ENCODE measurements at places on chromosomes 2 and 18.

- no peak for DNase-seq
Measured at GRCh38 chr18:8871489-8871888, 166.1 kb downstream of the MTCL1 start.

- DNase-seq: peak; percentile 61
Measured at GRCh38 chr2:20634507-20635112, 16.3 kb downstream of the HS1BP3 start.

GRCh38 chr2:98647636-98648035 lies 39.2 kb downstream of the UNC50 start:
- DNase-seq: peak; percentile 42

GRCh38 chr2:240432430-240432819 lies 3.0 kb upstream of the GPC1 start:
- no peak for DNase-seq

- no peak for DNase-seq
Measured at GRCh38 chr2:86237172-86237571, 37.9 kb downstream of the MRPL35 start.

- DNase-seq: no peak
Measured at GRCh38 chr2:46666754-46667153, 187.4 kb downstream of the TMEM247 start.

DNA sequence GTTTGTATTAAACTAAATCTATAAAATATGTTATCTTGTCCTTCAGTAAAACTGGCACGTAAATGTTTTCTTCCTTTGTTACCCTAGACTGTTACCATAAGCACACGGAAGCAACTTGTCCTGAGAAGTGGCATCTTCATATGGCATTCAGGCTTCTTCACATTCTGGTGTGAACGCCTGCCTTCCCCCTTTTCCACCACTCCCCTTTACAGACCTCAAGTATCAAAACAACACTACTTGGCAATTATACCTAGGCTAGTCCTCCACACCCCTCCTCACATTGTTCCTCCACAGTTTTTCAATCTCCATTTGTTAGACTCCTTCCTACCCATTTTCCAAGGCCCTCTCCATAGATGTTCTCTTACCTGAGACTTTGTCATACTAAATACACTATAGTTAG lies 2.9 kb downstream of the MEX3C start:
- no peak for DNase-seq

GRCh38 chr2:150591496-150592285 lies 104.2 kb upstream of the RND3 start:
- DNase-seq: peak; percentile 62

All from fibroblast of skin of abdomen (primary cell).